Upper lobe of left lung (tissue), 6 donors: ENCODE measurements at places on chromosomes 16 and 17. TPM values are rescaled to one million over a fixed set of nuclear protein-coding genes. Genes with fewer than 3 reads are reported as not detected.
A peak's percentile ranks its signal among the peaks of the same experiment; 100 is the strongest.

Gene LRRC36
- total RNA-seq, result 15.8 TPM

Gene AOC3
- 111 TPM for total RNA-seq

Gene HSF5
- total RNA-seq, result not detected

GRCh38 chr16:67529582-67530012 is 968 bp downstream of the RIPOR1 start:
- H3K4me1 ChIP-seq, result peaks cover 51% of the 10 kb centered on the region
- H3K36me3 ChIP-seq, result no peaks in the 10 kb centered on the region
- H3K27me3 ChIP-seq, result no peaks in the 10 kb centered on the region
- H3K27ac ChIP-seq, result peak overlapping the region; percentile 91
- peak overlapping the region; percentile 69 for H3K4me3 ChIP-seq
- DNase-seq, result no peak
